Stimulated activated CD4-positive, alpha-beta T cell treated with anti-CD3 and anti-CD28 coated beads, Interleukin-1b, Interleukin-23, amount 100 ng/mL, for 48 hours (primary cell): ENCODE measurements at places on chromosomes 1 and 21.

- no peak for DNase-seq
Observed at GRCh38 chr1:69585666-69586065, 17.9 kb downstream of the LRRC7 start.

GRCh38 chr1:236853921-236854604, 59.0 kb downstream of the MTR start:
- no peak for DNase-seq

DNA sequence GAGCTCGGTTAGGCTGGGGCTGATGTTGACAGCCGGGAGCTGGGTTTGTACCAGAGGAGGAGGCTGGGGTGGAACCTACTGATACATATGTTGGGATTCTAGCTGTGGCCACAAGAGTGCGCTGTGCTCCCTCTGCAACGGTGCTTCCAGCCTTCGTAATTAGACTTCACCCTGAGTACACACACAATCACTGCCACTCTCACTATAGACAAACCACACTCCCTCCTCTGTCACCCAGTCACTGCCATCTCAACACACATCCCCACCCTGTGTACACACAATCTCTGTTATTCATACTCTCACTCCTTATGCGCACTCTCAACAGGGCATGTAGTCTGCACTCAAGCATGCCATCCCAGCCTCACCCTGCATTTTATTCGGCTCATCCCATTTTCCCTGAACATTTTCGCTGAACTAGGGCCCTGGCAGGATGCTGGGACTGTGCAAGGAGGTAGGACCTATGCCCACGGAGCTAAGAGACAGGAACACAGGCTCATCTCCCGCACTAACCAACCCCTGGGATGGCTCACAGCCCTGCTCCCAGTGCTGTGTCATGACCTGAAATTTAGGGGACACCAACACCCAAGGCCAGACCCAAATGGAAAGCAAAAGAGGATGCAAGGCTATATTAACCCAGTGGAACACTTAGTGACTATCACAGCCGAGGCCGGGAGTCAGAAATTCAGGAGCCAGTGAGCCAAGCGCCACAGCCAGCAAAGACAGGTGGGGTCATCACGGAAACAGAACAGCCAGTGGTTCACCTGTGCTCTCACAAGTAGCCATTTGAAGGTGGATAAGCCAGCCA, 5.7 kb downstream of the GJB3 start:
- DNase-seq = peak; percentile 72

- peak; percentile 2 for DNase-seq
Observed at GRCh38 chr1:199684686-199685273, 342.7 kb upstream of the NR5A2 start.

DNA sequence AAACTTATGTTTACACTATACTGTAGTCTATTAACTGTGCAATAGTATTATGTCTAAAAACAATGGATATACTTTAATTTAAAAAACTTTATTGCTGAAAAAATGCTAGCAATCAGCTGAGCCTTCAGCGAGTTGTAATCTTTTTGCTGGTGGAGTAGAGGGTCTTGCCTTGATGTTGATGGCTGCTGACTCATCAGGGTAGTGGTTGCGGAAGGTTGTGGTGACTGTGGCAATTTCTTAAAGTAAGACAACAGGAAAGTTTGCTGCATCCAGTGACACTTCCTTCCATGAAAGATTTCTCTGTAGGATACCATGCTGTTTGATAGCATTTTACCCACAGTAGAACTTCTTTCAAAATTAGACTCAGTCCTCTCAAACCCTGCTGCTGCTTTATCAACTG, 234.7 kb upstream of the CSF3R start:
- no peak for DNase-seq

DNA sequence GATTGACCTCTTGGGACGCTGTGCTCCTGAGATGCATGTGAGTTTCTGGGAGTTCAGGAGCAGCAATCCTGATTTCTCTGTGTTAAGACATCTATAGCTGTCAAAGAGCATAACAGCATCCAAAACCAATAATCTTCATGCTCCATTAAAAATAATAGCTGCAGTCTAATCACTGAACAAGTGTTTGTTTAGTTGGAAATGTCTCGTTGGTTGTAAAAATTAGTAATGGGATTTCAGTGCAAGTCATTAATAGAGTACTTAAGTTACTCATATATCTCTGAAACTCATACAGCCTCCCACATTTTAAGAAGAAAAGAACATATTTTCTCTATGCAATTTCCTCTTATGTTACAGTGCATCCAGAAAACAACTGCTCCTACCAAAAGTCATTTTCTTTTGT, 249.8 kb downstream of the ZP4 start:
- DNase-seq = no peak

- DNase-seq = peak; percentile 57
Observed at GRCh38 chr1:161427733-161428516, 60.2 kb upstream of the CFAP126 start.

GRCh38 chr1:38464071-38464661, 395.4 kb downstream of the RRAGC start:
- DNase-seq = no peak

GRCh38 chr1:64581843-64582185, 111.9 kb downstream of the CACHD1 start:
- no peak for DNase-seq

- DNase-seq = no peak
Observed at GRCh38 chr1:8021676-8022266, 4.3 kb downstream of the ERRFI1 start.

- DNase-seq = no peak
Observed at GRCh38 chr1:197632651-197633050, 142.6 kb downstream of the DENND1B start.

- no peak for DNase-seq
Observed at GRCh38 chr1:209207126-209207700, 376.3 kb upstream of the CAMK1G start.

- DNase-seq = no peak
Observed at GRCh38 chr1:36326499-36326898, 3.1 kb upstream of the EVA1B start.

DNA sequence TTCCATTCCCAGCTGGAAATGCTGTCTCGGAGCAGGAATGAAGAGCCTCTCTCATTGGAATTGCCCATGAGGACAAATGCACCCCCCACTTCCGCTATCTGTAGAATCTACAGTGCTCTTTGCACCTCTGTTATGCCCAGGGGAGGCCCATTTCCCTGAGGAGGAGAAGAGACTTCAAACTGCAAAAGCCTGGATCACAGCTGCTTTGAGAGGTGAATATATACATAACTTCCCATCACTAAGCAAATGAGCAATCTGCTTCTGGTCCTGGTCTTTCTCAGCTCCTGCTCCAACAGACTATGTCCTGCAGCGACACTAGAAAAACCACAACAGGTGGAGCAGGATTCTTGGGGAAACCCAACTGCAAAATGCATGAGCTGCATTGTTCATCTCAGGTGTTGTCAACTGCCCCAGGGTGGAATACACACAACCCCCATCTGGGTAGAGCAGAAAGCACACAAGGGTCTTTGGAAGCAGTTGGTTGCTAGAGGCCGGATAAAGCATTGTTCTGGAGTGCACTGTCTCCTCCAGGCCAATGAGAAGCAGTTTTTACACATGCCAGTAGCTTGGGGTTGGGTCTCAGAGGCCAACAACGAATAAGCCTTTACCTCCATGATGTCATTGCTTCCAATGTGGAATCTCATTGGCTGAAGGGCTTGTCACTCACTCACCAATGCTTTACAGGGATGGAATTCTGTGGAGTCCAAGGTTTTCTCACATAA, 67.7 kb upstream of the RAB4A start:
- no peak for DNase-seq

DNA sequence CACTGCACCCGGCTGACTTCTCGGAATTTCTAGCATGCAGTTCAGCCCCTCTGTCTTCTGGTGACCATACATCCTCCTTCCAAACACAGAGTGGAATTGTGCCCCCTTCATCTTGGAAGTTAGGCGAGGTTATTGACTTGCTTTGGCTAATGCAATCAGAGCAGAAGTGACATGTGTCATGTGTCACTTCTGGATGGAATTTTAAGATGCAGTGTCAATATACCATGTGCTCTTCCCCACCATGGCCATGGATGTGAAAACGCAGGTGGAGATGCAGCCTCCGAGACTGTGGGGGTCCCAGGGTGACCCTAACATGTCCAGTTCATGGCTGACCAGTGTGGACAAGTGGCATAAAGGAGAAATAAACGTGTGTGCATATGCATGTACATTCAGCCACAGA, 83.0 kb downstream of the KCNJ6 start:
- no peak for DNase-seq

DNA sequence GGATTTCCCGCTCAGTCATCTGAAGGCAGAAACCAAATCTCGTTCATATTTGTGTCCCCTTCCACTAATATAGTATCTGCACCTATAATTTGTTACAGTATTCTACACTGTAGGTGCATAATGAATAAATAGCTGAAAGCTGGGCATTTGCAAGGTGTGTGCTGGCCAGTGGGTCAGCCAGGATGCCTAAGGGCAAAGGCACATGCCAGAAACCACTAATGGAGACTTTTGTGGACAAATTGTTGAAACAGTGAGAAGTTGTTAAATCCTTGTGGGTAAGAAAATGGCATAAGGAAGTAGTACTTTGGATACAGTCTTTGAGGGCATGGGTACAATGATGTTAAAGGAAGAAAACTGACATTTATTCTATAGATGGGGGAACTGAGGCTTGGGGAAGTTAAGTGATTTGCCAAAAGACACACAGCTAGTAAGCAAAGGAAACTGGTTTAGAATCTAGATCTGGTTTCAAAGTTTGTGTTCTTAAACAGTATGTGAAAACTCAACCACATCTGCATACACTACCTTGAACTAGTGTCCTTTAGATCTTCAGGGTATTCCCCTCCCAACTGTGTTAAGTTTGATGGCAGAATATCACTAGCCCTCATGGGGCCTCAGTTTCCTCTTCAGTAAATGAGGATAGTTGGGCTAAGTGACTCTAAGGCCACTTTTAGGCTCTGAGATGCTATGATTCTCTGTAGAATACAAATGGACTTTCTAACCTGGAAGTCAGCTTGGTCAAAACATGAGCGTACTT, 26.5 kb upstream of the LRRC8C start:
- DNase-seq = no peak

- no peak for DNase-seq
Observed at GRCh38 chr1:105591681-105592080, 1464.8 kb upstream of the PRMT6 start.

- DNase-seq = no peak
Observed at GRCh38 chr1:97630281-97630680, 290.6 kb downstream of the DPYD start.

DNA sequence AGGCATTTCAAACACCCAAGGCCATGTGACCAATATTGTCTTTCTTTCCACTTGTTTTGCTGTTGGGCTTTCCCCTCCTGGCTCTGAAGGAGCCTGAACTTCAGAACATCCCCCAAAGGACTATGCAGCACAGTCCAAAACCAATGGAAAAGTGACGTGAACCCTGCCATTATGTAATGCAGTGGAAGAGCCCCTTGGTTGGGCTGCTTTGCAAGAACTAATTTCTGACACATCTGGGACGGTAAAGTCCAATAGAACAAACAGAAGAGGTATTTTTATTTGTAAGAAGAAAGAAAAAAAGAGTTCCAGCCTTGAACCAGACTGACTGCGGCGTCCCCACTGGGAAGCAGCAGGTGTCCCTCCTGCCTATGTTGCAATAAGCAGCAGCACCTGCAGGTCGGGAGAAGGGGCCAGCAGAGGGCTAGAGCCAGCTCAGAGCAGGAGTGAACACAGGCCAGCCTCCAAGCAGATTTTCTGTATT, 116.7 kb downstream of the CDC7 start:
- no peak for DNase-seq

- DNase-seq = no peak
Observed at GRCh38 chr1:209160230-209160629, 423.3 kb upstream of the CAMK1G start.

DNA sequence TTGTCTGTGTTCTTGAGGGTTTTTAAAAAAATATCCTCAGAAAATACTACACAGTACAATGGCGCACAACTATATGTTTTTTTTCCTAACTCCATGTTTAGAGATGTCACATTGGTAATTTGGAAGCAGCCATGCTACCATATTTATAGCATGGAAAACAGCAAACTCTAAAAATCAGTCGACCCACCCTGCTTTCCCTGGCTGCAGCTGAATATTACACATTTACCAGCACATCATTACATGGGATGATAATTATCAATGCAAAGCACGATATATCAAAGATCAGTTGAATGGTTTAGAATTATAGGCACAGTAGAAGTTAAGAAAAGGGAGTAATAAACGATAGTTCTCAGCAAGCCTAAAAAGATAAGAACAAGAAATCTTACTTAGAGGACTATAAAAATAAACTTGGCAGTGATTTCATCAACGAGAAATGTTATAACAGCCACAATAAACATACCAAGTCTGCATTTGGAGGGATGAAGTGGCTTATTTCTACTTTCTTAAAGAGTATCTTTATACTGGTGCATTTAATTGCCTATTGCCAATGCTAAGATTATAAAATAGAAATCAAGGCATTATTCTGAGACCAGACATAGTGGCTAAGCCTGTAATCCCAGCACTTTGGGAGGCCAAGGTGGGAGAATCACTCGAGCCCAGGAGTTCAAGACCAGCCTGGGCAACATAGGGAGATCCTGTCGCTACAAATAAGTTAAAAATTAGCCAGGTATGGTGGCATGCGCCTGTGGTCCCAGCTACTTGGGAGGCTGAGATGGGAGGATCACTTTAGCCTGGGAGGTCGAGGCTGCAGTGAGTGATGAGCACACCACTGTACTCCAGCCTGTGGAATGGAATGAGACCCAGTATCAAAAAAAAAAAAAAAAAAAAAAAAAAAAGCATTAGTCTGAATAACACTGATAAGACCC, 43.4 kb downstream of the WDR64 start:
- DNase-seq = no peak

- DNase-seq = no peak
Observed at GRCh38 chr21:22154579-22155274, 1156.5 kb downstream of the NCAM2 start.

- DNase-seq = peak; percentile 59
Observed at GRCh38 chr1:13960375-13960987, 260.5 kb downstream of the PRDM2 start.

- DNase-seq = no peak
Observed at GRCh38 chr1:33021567-33022431, 14.9 kb downstream of the AK2 start.
